GM10248 (cell line): ENCODE measurements at places on chromosomes 6 and 20.

DNA sequence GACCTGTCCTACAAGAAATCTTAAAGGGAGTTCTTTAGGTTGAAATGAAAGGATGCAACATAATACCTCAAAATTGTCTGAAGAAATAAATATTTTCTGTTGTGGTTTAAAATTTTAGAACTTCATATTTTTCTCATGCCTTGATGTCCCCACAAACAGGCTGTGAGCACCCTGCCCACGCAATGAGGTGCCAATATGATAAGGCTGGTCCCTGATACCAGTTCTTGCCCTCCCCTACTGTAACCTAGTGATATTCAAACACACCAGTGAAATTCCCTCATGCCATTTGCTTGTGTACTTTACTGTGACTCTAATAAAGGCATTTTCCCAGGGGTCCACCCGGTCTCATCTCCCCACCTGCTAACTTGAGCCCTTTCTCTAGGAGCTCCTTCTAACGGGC is 67.3 kb upstream of the SIRPG start:
- no peak for DNase-seq

GRCh38 chr6:166589337-166589731 is 2.9 kb upstream of the RAMACL start:
- peak; percentile 38 for DNase-seq

DNA sequence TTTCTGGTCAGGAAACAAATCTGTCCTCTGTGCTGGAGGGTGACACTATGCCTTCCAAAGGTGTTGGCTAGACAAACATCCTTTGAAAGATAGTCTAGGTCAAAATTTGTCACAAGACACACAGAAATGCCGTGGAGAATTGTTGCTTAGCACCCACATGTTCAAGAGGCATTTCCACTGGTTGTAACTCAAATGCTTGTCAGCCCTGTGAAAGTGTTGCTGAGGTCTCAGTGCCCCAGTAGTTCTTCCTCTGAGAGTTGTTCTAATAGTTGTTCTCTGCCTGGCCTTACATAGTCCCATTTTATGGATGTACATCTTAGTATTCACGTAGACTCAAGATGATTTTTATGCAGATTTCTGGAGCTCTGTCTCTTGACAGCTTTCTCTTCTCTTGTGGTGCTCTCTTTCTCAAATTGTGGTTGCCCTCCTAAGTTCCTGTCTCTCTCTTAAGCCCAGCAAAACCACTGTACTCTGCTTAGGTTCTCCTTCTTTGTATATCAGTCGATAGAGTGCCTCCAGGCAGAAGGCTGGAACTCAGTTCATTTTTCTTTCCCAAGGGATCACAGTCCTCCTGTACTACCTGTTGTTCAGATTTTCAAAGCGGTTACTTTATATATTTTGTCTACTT is 39.5 kb upstream of the REV3L start:
- DNase-seq, result no peak

GRCh38 chr20:9255171-9255570 is 186.3 kb downstream of the PLCB4 start:
- DNase-seq, result no peak
